NCI-H345 (cell line): ENCODE measurements at places on chromosomes 16 and 17.

DNA sequence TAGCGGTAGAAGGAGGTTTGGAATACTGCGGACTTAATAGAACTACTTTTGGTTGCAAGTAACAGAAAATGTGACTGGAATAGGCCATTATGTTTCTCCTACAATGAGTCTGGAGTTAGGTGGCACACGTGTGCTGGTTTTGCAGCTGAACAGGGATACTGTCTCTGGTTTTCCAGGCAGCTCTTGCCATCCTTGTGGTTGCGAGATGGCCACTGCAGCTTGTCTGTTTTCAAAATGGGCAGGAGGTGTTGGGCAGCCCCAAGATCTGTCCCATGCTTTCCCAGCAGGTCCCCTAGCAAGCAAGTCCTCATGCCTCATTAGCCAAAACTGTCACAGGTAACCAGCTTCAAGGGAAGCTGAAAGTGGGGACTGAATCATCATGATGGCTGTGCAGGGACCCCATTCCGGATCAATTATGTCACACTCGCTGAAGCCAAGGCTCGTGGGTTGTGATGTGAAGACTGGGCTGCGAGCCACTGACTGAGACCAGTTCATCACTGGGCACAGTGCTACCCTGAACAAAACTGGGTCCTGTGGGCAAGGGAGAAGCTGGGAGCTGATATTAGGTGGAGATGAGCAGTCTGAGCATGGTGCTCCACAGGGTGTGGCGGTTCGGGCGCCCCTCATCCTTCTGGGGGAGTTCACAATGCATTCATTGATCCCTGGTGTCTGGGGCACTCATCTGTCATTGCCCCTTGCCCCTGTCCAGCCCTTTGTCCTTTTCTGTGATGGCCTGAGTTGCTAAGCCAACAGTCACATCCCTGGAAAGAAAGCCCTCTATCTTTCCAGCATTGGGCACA, 82.1 kb downstream of the KSR1 start:
- DNase-seq, result no peak

- DNase-seq, result no peak
Observed at GRCh38 chr17:78802008-78802407, 19.9 kb upstream of the CYTH1 start.

- peak; percentile 59 for DNase-seq
Observed at GRCh38 chr17:75516619-75517296, 430 bp downstream of the TSEN54 start.

- no peak for DNase-seq
Observed at GRCh38 chr16:87161822-87162676, 155.1 kb downstream of the C16orf95 start.

- DNase-seq, result peak; percentile 36
Observed at GRCh38 chr17:82324566-82325285, 7.3 kb upstream of the CD7 start.

- no peak for DNase-seq
Observed at GRCh38 chr16:62068747-62069146, 32.5 kb upstream of the CDH8 start.
